ENCODE measurements at places on chromosomes 1 and 21. TPM values are rescaled to one million over a fixed set of nuclear protein-coding genes. Genes with fewer than 3 reads are reported as not detected.
A peak's percentile ranks its signal among the peaks of the same experiment; 100 is the strongest.

MMP23B gene
- 40.7 TPM for total RNA-seq

NLRP3 gene
- total RNA-seq = 0.12 TPM

DNA sequence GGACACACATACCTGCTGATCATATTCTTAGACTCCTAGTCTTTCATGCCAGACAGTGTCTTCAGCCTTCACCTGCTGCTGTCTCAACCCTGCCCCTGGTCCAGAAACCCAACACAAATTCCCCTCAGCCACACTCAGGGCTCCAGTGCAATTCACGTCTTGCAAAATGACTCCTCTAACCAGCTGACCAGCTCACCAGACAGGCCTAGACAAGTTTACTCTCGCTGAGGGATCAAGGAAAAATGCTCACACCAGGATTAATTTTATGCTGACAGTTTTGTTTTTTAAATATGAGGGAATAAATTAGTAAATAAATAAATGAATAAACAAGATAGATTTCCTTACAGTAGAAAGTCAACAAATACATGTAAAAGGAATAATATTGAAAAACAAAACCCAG lies 28.5 kb downstream of the CCDC185 start:
- H3K4me1 ChIP-seq = no peaks in the 10 kb centered on the region
- no peak for DNase-seq
- H3K4me3 ChIP-seq = no peak overlapping the region
- no peak overlapping the region for H3K27ac ChIP-seq
- H3K27me3 ChIP-seq = no peaks in the 10 kb centered on the region

GRCh38 chr1:160863774-160864131 lies 1.1 kb upstream of the CD244 start:
- no peaks in the 10 kb centered on the region for H3K36me3 ChIP-seq
- no peak overlapping the region for H3K4me3 ChIP-seq
- H3K4me1 ChIP-seq = no peaks in the 10 kb centered on the region
- H3K27ac ChIP-seq = no peak overlapping the region
- no peak for DNase-seq

GRCh38 chr1:147545133-147545532 lies 3.8 kb downstream of the BCL9 start:
- H3K4me1 ChIP-seq = peaks cover 10% of the 10 kb centered on the region
- no peaks in the 10 kb centered on the region for H3K27me3 ChIP-seq
- H3K36me3 ChIP-seq = no peaks in the 10 kb centered on the region
- no peak overlapping the region for H3K4me3 ChIP-seq
- H3K27ac ChIP-seq = peak overlapping the region; percentile 2

GRCh38 chr1:152110365-152110859 lies 4.8 kb downstream of the TCHH start:
- H3K36me3 ChIP-seq = no peaks in the 10 kb centered on the region
- H3K27me3 ChIP-seq = peaks cover 90% of the 10 kb centered on the region
- H3K4me1 ChIP-seq = peaks cover 22% of the 10 kb centered on the region
- peak; percentile 46 for DNase-seq
- H3K4me3 ChIP-seq = peak overlapping the region; percentile 56
